ENCODE measurements at places on chromosomes 4 and X. TPM values are rescaled to one million over a fixed set of nuclear protein-coding genes. Genes with fewer than 3 reads are reported as not detected.

Gene JAKMIP1
- not detected for total RNA-seq

Gene LPAR4
- not detected for total RNA-seq

Gene ADGRL3
- total RNA-seq: 0.01 TPM

Gene POU3F4
- total RNA-seq: not detected

Gene AMTN
- 0.18 TPM for total RNA-seq

Gene FDCSP
- not detected for total RNA-seq

Gene DIPK2B
- total RNA-seq: not detected

Gene SPOCK3
- 0.22 TPM for total RNA-seq

Gene SLC38A5
- total RNA-seq: 0.14 TPM

Gene CSAG1
- 0.53 TPM for total RNA-seq

Gene WDR44
- 18.0 TPM for total RNA-seq

Gene MID2
- total RNA-seq: 9.5 TPM

Gene MTTP
- total RNA-seq: 0.02 TPM

Gene OPRPN
- not detected for total RNA-seq

Gene CENPVL1
- not detected for total RNA-seq

Gene APLN
- total RNA-seq: 0.72 TPM

Gene PCDH7
- total RNA-seq: 0.07 TPM

Gene SHROOM3
- 17.3 TPM for total RNA-seq

Gene FAM47E
- total RNA-seq: 0.36 TPM

Gene SLC10A3
- total RNA-seq: 39.7 TPM

Gene GABRE
- 7.8 TPM for total RNA-seq

Gene UCP1
- 0.07 TPM for total RNA-seq

Gene HNRNPD
- total RNA-seq: 366 TPM

Data from A549 treated with dexamethasone at 1 μM for 4 hours (cell line).